Substantia nigra (tissue), 51 donors: ENCODE measurements at places on chromosomes 11 and 22.

- peak; percentile 64 for DNase-seq
Measured at GRCh38 chr11:117180661-117181585, 2.4 kb downstream of the SIDT2 start.

- no peak for DNase-seq
Measured at GRCh38 chr22:44707752-44708151, 5.7 kb downstream of the PRR5 start.

DNA sequence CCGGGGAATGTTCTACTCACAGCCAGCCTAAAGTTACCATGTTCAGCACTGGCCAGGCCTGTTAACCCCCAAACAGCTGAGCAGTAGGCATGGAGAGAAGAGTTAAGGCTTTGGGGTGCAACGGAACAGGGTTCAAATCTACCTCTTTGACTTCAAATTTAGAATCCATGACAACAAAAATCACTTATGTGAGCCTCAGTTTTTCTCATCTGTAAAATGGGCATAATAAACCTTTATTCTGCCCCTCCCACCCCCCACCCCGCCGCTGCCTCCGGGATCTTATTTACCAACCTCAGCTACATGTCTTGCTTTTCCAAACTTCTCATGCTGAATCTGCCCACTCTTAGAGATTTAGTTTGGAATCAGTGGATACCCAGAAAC, 112.8 kb upstream of the CRYBB3 start:
- no peak for DNase-seq

- DNase-seq: no peak
Measured at GRCh38 chr11:72665911-72666472, 8.2 kb downstream of the PDE2A start.

DNA sequence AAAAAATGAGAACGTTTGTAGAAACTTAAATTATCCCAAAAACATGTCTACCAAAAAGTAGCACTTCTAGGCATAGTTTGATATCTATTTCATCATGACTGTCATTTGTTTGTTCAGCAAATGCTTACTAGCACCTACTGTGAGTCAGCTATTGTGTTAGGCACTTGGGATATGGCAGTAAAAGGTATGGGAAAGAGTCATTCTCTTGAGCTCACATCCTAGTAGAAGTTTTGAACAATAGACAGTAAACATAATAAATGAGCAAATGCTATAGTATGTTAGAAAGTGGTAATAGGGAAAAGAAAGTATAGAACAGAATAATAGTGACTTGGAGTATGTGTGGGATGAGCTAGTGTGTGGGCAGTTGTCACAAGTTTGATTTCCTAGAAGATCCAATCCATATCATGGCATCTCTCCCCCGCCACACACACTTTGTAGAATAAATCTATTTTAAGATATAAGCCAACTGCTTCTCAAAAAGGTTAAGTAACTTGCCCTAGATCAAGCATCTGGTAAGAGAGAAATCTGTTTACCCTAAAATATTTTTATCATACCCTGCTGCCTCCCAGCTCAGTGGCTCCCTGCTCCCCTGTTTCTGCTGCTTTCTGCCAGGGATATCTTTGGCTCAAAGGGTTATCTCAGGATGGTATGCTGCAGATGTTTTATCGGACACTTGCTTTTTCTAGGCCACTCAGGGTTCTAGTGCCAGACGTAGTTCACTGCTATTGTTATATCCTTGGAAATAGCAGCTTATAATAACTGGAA, 129.7 kb downstream of the NCAM1 start:
- DNase-seq: no peak

GRCh38 chr11:118212781-118213191, 12.0 kb downstream of the JAML start:
- DNase-seq: no peak

GRCh38 chr11:64207256-64208085, 950 bp downstream of the FERMT3 start:
- peak; percentile 29 for DNase-seq

- no peak for DNase-seq
Measured at GRCh38 chr11:37449146-37449545, 851.1 kb upstream of the RAG2 start.

- DNase-seq: no peak
Measured at GRCh38 chr11:123797114-123797513, 9.0 kb downstream of the OR6M1 start.

DNA sequence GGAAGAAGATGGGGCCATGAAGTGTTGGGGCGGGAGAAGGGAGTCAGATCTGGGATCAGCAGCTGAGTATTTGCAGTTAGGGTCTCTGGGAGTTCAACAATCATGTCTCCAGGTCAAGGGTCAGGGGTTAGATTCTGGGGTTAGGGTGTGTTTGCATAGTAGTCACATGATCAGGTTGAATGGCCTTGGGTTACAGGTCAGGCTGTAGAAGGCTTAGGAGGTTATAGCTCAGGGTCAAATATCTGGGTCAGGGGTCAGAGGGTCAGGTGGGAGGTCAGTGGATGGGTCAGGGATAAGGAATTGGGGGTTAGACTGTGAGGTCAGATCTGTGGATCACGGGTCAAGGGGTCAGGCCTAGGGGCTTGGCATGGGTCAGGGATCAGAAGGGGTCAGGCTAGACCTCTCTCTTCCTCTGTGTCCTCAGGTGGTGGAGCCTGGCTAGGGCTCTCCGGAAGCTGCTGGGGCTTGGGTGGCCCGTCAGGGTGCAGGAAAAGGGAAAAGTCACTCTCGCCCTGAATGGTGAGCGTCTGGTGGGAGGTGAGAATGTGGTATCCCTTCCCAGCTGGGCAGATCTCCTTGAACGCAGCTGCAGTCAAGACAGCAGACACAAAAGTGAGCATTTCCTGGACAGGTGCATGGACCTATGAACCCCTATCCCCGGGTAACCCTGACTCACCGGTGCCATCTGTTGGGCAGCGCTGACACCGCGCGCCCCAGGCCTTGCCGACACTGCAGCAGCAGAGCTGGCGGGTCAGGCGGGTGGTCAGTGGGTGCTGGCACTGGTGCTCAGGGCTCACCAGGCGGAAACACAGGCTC, 6.4 kb downstream of the LTBP3 start:
- DNase-seq: peak; percentile 7
